HTR-8/SVneo (cell line): ENCODE measurements at places on chromosomes 16 and 17.

DNA sequence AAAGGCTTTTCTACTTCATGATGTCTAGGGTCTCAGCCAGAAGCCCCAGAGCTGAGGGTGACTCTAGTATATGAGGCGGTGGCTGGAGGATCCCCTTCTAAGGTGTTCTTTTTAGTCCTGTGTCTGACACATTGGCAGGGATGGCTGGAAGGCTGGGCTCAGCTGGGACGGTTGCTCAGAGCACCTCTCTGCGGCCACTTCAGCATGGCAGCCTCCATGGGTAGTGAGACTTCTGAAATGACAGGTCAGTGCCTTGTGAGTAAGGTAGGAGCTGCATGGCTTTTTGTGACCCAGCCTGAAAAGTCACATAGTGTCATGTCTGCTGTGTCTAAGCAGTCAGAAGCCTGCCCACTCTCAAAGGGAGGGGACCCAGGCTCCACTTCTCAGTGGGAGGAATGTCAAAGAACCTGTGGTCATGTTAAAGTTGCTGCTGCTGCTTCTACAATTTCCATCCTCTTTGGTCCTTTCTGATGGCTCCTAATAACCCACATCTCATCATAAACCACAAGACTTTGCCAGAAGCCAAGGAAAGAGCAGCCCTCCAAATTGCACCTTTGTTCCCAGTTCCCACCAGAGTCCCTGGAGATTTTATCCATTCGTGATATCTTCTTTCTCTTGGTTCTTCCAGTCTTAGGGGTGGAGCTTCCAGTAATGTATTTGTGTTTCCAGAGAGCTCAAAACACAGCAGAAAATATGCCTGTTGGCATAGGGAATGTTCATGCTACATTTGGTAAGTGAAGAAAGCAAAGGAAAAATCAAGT, 15.4 kb upstream of the KCNG4 start:
- DNase-seq, result no peak

DNA sequence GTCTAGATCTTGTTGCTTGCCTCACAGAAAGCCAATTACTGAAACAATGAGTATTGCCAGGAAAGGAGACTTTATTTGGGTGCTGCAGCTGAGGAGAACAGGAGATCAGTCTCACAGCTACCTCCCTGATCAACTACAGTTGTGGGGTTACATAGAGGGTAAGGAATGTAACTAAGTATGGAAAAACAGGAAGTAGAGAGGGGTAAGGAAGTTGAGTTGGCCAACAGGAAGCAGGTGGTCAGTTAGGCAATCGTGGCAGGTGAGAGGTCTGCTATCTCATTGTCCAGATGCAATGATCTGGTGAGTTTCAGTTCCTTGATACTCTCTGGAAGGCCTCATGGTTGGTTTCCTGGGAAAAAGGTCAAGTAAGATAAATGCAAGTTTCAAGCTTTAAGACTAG, 333.1 kb upstream of the GOT2 start:
- DNase-seq, result no peak

DNA sequence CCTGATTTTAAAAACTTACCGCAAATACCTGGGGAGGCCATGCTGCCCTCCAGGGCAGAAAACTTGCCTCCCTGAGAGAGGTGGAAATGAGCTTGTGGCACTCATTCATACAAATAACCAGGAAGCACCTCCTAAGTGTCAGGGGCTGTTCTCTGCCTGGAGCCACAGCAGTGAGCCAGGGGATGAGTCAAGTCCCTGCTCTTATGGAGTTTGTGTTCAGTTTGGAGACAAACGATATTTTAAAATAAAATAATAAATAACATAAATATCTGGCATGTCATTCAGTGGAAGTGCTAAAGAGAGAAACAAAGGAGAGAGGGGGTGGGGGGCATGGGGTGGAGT, 313.8 kb downstream of the C16orf95 start:
- no peak for DNase-seq

DNA sequence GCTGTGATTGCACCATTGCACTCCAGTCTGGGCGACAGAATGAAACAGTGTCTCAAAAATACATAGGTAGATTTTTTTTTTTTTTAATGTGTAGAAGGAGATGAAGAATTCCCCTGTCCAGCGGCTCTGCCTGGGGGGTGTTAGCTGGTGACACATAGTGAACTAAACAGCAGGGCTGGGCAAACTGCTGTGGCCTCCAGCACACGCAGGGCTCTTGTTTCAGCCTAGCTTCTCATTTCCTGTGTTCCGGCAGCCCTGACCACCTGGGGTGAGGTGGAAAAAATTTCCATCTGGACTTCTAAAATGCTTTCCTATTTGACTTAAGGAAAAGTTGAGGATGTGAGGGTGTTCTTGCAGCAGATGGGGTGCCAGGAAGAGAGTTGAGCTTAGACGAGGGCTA, 33.3 kb upstream of the RGS9 start:
- no peak for DNase-seq

- no peak for DNase-seq
Observed at GRCh38 chr17:74245145-74245831, 28.7 kb upstream of the DNAI2 start.

GRCh38 chr17:65104541-65104940, 32.6 kb upstream of the RGS9 start:
- no peak for DNase-seq

DNA sequence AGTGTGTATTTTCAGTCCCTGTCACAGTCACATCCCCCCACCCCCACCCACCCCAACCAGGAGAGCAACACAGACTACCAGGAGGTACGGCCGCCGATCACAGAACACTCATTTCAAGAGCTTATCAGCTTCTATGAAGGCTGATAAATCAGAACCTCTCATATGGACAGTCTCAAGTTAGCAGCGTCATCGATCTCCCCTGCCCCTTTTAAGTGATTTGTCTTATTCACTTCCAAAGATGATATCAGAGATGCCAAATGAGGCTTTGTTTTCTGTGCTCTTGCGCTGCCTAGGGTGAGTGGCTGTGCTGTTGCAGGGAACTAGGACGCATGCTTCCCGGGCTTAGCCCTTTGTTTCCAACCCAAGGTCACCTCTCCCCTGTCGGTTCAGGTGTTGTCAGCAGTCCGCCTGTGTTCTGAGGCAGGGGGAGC, 26.8 kb upstream of the PMFBP1 start:
- DNase-seq, result no peak

DNA sequence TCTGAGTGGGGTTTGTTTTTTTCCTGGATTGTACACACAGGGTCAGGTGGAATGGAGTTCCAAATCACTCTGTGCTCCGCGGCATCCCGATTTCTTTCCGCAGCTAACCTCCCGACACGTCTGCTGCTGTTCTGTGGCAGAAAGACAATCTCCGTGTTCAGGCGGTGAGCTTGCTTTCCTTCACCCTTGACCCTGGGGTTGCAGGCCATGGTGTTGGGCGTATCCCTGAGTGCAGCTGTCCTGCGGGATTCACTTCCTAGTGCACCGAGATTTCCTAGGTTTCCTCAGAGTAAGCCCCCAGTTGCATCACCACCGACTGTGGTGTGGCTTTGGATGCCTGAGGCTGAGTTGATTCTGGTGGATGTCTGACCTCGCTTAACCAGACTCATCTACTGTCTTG, 7.8 kb upstream of the ARL6IP1 start:
- no peak for DNase-seq

- no peak for DNase-seq
Observed at GRCh38 chr16:83819361-83819760, 11.6 kb downstream of the HSBP1 start.

DNA sequence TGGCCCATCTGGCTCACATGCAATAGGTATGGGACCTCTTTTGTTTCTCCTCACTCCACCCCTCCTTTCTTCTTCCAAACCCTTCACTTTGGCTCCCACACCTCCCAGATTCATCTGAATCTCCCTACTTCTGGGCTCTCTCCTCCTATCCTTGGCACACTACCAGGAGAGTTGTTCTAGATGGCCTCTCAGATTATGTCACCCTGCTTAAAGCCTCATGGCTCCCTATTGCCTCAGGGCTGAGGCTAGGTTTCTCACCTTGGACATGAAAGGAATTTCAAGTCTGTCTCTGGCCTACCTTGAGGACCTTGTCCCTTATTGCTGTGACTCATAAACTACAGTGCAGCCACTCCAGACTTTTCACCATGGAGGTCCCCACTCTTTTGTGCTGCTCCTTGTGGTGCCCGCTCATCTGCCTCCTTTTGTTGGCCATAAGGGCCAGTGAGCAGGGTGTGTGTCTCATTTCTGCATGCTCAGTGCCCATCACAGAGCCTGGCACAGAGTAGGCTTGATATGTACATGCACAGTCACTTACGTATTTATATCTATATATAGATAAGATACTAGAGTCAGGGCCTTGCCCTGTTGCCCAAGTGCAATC, 1.0 kb upstream of the MFAP4 start:
- DNase-seq, result no peak

DNA sequence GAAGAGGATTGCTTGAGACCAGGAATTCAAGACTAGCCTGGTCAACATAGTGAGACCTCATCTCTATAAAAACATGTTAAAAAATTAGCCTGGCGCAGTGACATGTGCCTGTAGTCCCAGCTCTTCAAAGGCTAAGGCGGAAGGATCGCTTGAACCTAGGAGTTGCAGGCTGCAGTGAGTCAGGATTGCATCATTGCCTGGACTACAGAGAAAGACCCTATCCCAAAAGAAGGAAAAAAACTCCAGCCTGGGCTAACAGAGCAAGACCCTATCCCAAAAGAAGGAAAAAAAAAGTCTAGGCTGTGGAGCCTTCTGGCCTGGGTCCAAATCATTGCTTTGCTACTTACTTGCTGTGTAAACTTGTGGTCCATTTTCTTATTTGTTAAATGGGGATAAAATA, 4.9 kb downstream of the CCP110 start:
- no peak for DNase-seq

- DNase-seq, result no peak
Observed at GRCh38 chr17:41008811-41009210, at the start of gene KRTAP3-1. KRTAP3-1 (minus strand) TSS chr17:41009128; CDS start chr17:41009074, 54 bp downstream.

- no peak for DNase-seq
Observed at GRCh38 chr17:35086931-35087573, 23.5 kb upstream of the RFFL start.

DNA sequence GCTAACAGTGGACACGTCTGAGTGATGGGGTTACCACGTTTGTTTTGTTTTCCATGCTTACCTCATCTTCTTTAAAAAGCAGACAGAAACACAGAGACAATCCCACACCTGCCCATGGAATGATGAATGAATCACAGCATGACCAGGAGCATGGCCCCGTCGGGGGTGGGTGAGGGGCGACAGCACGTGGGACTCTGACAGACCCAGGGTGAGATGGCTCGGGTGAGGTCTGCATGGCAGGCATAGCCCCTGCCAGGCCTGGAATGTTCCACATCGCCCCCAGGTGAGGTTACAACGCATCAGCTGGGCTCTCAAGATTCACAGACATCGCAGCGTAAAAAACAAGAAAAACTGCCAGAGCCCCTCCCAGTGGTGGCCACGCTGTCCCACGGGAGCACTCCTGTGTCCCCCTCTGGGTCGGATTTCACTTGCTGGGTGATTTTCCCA, 18.1 kb downstream of the SLC7A5 start:
- DNase-seq, result no peak

- no peak for DNase-seq
Observed at GRCh38 chr16:64693946-64694345, 427.9 kb downstream of the CDH11 start.

DNA sequence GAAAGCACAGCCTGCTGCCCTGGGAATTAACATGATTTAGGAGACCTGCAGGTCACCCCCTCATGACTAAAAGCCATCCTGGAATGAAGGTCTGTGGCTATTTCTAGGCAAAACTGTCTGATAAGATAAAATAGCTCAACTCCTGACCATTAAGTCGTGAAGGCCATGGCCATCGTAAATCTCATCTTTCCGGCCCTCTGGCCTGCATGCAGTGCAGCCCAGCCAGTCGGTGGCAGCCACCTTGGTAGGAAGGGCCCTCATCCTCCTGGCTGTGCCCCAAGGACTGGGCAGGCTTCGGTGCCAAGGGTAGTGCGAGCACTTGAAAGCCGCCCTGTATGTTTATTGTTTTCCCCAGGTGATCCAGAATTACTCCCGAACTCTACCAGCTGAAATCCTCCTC, 18.2 kb upstream of the MEOX1 start:
- no peak for DNase-seq

- DNase-seq, result no peak
Observed at GRCh38 chr17:181245-182049, at the start of gene DOC2B. DOC2B (minus strand) TSS chr17:181650; CDS start chr17:181479, 171 bp downstream.

DNA sequence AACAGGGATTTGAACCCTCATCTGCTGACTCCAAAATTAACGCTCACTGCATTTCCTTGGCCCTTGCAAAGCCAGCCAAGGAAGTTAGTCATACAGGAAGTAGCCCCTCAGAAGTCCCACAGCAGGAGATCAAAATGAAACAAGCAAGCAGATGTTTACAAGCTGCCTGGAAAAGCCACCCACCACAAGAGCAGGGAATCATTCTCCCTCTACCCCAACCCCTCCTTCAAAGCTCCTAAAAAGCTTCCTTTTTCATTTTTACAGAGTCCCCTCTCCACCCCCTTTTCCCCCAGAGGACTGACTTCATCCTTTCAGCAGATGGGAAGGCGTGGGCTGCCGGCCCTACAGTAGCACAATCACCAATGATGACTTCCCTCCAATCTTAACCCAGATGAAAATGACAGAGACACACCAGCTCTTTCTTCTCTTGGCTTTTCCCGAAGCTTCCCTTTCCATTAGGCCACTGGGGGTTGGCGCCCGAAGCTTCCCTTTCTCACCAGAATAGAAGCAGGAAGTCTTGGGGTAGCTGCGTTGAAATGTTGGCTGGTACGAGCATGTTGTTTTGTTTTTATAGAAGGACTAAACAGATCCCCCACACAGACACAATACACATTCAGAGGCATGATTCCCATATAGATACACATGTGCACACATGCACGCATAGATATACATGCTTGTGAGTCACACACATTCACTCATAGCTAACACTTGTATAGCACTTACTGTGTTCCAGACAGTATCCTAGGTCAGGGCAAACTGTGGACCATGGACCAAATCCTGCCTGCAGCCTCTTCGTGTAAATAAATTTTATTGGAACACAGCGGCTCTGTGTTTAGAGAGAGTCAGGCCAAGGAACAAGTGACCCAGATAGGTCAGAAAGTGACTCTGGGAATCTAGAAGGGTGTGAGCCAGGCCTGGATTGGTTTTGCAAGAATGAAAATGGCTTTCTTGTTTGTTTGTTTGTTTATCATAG, 17.4 kb downstream of the ITPRIPL2 start:
- DNase-seq, result peak; percentile 60
